ENCODE measurements at places on chromosomes 12 and 14.

- DNase-seq, result peak; percentile 72
Measured at GRCh38 chr12:67827820-67828383, 161.3 kb upstream of the IFNG-AS1 start.

- peak; percentile 55 for DNase-seq
Measured at GRCh38 chr12:29164477-29165393, 15.7 kb downstream of the FAR2 start.

DNA sequence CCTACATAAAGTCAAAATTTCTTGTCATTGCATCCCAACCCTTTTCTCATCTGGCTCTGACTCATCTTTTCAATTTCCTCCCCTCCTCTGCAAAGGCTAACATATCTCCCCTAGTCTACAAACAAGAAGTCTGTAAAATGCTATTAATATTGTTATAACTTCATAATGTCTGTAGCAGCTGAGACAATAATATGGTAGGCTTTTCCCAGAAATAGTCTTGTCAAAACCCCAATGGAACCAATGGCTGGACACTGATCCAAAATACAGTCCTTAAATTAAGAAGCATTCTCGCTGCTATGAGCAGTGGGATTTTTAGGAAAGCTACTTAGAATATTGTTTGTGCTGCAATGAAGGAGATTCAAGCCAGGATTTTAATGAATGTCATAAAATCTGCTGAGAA, 131.4 kb downstream of the KLHL28 start:
- no peak for DNase-seq

DNA sequence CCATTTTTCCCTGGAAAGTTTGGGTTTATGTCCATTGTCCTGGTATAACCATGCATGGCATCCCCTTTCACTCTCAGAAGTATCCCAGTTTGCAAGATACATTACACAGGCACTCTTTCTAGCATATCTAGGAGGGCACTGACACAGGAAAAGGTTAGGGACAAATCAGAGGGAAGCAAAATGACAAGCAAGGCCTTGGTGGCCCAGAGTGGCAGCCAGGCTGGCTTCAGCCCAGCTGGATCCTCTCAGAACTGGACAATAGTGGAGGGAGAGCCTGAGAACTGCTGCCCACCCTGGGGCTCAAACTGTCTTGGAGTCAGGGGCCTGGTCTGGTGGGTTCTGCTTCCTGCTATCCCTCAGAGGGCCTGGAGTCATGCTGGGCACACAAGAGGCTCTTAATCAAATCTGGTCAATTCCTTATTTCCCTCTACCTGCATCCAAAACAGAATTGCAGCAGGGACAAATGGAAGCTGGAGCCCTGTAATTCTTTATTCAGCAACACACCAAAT, 2.6 kb downstream of the VDR start:
- no peak for DNase-seq

GRCh38 chr12:118835926-118836325, 145.4 kb upstream of the SRRM4 start:
- no peak for DNase-seq

GRCh38 chr14:63026491-63026890, 18.8 kb downstream of the KCNH5 start:
- no peak for DNase-seq

GRCh38 chr14:61663312-61663979, 31.9 kb upstream of the HIF1A start:
- DNase-seq, result no peak

DNA sequence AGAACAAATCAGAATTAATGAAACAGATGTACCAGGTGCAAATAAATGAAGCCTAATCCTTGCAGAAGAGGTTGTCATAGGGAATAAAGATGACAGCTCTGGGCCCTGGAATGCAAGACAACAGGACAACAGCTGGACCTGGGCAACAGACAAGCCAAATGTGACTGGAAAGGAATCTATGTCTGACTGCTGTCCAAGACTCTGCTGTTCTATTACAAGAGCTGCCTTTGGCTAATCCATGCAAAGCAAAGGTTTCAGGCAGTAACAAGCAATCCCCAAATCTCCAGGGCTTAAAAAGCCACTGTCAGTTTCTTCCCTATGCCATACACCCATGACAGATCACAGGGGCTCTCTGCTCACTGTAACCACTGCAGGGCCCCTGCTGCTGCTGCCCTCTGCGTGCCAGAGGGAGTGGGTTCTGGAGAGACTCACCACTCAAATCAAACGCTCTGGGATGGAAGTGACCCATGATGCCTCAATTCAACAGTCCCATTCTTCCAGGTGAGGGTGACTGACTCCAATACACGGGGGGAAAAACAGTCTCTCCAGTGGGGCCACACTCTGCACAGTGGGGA, 218.9 kb upstream of the SFSWAP start:
- DNase-seq, result no peak
